ENCODE measurements at places on chromosomes 2 and 18.
A peak's percentile ranks its signal among the peaks of the same experiment; 100 is the strongest.

DNA sequence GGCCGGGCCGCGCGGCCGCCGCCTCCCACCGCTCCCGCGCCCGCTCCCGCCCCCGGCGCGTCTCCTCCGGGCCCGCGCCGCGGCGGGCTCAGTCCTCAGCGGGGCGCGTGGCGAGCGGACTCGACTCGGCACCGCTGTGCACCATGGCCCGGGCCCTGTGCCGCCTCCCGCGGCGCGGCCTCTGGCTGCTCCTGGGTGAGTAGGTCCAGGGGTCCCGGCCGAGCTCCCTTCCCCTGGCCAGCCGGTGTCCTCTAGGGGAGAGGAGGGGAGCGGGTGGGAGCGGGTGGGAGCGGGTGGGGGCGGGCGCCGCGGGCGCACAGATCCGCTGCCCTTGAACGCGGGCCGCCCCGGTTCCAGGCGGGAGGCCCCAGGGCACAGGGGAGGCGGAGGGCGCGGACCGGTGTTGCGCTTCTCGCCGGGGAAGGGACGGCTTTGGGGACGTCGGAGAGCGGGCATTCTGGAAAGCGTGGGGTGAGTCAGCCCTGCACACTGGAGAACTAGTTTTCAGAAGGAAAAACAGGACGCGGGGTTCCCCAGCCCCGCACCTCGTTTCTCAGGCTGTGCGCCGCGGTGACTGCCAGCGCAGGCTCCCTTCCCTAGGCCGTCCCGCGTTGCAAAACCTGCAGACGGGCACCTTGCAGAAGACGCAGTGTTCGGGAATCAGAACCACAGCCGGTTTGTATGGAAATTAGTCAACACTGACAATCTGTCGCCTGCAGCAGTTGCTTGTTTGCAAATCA, at the start of gene RAMP1:
RAMP1 (plus strand) TSS at position 91 of the 740 bp plus-strand sequence; CDS start at position 144, 53 bp downstream.
- DNase-seq = no peak

DNA sequence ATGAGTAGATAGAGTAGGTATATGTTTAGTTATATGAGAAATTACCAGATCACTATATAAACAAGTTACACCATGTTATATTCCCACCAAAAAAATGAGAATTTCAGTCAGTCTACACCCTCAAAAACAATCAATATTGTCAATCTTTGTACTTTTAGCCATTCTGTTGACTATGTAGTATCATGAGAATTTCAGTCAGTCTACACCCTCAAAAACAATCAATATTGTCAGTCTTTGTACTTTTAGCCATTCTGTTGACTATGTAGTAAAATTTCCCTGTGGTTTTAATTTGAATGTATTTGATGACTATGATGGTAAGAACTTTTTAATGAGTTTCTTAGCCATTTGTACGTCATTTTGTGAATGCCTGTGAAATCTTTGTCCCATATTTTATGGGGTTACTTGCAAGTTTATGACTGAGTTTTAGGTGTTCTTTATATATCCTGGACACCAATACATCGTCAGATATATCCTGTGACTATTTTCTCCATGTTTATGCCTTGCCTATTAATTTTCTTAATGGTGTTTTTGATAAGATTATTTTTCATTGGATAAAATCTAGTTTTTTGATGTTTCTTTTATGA, 528.4 kb upstream of the SPHKAP start:
- DNase-seq = no peak

- DNase-seq = peak; percentile 27
Measured at GRCh38 chr2:32697156-32697555, 69.3 kb downstream of the TTC27 start.

- DNase-seq = no peak
Measured at GRCh38 chr18:68839701-68840100, 41.8 kb downstream of the CCDC102B start.

- no peak for DNase-seq
Measured at GRCh38 chr2:190837952-190838361, 42.7 kb upstream of the GLS start.

DNA sequence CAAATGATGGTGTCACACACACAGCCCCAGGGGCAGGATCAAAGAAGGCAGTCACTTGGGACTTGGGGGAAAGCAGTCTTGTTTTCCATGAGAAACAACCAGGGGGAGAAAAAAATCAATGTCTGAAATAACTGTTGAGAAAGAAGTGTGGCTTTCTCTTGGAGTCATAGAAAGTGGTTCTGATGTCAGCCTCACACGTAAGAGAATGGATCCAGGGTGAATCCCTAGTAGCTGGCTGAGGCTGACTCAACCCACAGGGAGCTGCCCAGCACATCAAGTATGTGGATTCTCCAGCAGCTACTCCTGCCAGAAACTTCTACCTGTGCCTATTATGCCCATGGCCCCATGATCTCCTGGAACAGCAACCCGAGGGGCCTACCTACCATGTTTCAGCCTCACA, 33.6 kb upstream of the ZBTB7C start:
- DNase-seq = no peak

DNA sequence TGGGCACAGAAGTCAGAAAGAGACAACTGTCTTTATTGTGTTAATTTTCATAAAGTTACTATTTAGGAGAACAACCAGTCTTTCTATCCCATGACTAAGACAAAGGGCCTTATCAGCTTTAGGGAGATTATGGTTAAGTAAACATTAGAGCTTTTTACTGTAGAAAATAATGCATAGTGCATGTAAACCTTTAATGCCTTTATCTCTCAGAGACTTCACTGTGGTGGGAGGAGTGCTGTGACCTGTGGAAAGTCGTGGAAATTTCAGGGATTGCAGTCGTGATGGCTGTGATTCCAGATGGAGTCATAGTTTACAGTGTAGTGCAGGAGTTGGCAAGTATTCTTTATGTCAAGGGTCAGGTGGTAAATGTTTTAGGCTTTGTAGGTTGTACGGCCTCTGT, 15.8 kb downstream of the ZNF236 start:
- no peak for DNase-seq

DNA sequence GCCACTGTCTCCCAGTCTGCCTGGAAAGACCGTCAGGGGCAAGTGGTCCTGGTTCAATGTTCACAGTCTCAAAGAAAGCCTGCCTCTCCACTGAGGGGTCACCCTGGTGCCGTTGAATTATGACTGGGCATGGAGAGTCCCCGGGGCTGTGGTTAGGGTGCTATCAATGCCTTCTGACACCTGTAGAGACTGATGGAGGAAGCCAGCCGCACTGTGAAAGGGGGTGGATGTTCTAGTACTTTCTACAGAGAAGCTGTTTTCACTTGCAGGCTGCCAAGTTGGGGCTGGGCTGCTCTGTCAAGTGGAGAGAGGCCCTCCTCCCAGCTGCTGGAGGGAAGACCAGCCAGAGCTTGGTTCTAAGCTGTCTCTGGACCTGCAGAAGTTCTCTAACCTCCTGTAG, 80.5 kb downstream of the BCL2L11 start:
- no peak for DNase-seq

DNA sequence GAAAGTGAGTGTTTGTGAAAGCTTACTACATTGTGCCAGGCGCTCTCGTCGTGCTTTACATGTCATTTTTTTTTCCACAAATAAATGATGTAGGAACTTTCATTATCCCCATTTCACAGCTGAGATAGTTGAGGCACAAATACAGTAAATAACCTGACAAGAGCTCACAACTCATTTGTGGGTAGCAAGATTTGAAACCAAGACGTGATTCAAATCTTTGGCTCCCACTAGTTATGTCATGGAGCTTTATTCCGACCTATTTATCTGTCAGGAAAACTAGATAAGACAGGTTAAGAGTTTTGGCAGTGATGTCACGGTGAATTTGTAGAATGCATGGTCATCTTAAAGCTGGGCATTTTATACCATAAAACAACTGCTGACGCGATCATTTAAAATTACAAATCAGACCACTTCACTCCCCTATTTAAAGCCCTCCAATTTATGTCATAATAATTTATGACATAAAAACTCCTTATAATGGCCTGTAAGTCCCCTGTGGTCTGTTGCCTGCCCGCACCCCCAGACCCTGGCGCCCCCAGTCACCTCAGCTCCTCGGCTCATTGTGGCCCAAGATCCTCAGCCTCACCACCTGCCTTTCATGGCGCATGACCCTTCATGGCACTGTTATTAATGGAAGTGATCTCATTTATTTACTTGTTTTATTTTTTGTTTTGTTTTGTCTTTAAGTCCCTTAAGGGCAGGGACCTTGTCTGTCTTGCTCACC, 678 bp upstream of the ZNF24 start:
- no peak for DNase-seq

DNA sequence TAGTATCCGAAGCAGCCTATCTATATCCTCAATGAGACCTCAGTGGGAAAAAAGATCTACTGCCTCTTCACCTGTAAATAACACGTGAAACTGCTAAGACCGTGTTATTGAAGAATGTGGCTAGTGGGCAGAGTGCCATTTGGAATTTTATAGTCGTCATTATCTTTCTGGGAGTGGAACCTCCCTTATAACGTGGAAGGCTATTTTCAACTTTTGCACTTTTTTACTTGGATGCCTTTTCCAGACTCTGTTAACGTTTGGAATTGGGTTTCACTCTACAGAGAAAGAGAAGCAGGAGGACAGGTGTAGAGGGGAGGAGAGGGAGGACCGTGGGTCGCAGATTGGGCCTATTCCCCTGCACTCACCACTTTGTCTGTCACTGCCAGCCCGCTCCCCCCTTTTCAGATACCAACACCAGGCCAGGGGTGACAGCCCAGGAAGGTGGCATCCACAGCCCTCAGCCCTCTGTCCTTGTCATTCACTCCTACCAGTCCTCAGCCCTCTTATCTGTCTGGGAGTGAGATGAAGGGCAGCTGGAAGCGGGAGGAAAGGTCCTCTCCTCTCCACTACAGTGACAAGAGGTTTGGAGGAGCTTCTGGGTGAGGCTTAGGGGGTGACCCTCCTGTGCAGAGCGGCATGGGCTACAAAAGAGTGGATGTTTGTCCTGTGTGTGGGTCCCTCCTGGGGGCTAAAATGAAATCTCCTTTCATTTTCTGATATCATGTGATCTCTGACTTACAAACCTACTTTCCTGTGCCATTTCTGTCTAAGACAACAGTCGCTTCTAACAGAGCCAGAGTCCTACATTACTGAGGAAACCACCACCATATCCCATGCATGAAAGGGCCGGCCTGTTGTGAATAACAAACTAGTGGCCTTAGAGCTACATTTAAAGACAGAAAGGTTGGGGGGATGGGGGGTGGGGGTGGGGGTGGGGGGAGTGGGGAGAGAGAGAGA, 23.9 kb upstream of the CEP68 start:
- no peak for DNase-seq

GRCh38 chr2:235627682-235628081, 133.8 kb downstream of the AGAP1 start:
- DNase-seq = no peak

DNA sequence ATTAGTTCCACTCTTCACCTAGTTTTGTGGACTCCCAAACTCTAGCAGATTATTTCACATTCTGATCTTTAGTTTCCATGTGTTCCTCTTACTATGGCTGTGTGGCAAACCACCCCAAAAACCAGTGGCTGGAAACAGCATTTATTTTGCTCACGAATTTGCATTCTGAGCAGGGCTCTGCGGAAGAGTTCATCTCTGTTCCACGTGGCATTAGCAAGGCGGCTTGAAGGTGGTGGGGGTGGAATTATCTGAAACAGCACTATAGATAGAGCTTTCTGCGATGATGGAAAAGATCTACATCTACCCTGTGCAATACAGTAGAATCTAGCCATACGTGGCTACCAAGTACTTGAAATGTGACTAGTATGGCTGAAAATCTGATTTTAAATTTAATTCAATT, 5.9 kb downstream of the TWSG1 start:
- no peak for DNase-seq

GRCh38 chr2:96698221-96698861, 41.5 kb downstream of the LMAN2L start:
- DNase-seq = no peak

DNA sequence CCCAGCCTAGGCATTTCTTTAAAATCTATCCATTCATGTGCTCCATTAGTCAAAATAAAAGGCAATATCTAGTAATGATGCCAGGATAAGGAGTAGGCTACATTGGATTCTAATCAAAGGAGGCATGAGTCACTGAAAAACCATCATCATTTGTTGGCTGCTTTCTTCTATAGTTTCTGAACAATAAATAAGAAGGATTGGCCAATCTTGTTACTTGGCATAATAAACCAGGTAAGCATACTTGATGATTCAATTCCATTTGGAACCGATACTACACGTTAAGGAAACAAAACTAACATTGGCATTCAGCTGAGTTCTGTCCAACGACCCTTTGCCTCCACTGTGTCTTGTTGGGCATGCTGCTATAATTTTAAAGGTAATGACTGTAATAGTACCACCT, 27.2 kb downstream of the ATP8B1 start:
- DNase-seq = no peak

DNA sequence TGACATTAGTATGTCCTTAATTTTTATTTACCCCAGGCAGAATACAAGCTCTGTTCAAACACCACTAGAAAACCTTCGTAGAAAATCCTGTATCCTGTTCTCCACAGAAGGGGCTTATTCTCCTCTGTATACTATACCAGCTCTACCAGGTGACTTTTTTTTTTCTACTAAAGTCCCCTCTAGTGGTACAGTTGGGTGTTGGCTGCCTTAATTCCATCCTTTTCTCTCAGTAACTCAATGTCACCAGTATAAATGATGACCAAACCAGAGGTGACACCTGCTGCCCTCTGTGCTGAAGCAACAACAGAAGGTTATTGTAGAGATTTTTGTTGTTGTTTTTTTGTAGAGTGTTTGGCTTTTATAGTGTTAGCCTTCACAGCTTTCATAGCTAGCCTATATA, 1322.0 kb downstream of the LRP1B start:
- DNase-seq = no peak

DNA sequence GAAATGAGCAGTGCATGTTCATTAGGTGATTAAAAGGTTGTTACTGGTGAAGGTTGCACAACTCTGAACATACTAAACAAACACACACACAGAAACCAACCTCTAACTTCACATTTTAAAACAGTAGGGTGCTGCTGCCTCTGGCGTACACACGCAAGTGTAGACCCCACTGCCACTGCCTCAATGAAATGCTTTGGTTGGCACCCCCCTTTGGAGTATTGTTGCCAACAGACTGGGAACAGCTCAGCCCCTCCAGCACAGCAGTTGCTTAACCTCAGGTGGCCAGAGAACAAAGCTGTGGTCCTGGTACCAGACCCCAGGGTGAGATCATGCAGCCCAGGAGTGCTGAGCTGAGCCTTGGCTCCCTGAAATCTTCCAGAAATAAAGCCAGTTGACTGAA, 138.6 kb downstream of the TMEM18 start:
- no peak for DNase-seq

- DNase-seq = no peak
Measured at GRCh38 chr2:26608557-26608956, 32.6 kb downstream of the CIB4 start.

DNA sequence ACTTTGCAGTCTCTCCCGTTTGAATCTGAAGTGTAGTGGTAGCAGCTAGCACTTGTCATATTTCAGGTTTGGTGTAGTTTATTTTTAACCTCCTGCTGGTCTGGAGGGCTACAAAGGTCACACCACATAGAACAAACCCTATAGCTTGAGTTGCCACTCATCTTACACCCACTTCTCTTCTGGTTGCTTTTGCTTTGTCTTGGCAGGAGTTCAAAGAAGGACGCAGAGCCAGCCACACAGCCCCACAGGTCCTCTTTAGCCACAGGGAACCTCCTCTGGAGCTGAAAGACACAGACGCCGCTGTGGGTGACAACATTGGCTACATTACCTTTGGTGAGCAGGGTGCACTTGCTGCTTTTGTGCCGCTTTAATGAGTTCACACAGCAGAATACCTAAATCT, 15.6 kb upstream of the GPBAR1 start:
- DNase-seq = no peak

GRCh38 chr2:60899230-60899891, 18.0 kb downstream of the REL start:
- no peak for DNase-seq

All from erythroblast (primary cell).